GM23248 (cell line): ENCODE measurements at places on chromosomes 5 and 9. TPM values are rescaled to one million over a fixed set of nuclear protein-coding genes. Genes with fewer than 3 reads are reported as not detected.

GRCh38 chr5:67904366-67904765, 311.2 kb upstream of the PIK3R1 start:
- DNase-seq = no peak

DNA sequence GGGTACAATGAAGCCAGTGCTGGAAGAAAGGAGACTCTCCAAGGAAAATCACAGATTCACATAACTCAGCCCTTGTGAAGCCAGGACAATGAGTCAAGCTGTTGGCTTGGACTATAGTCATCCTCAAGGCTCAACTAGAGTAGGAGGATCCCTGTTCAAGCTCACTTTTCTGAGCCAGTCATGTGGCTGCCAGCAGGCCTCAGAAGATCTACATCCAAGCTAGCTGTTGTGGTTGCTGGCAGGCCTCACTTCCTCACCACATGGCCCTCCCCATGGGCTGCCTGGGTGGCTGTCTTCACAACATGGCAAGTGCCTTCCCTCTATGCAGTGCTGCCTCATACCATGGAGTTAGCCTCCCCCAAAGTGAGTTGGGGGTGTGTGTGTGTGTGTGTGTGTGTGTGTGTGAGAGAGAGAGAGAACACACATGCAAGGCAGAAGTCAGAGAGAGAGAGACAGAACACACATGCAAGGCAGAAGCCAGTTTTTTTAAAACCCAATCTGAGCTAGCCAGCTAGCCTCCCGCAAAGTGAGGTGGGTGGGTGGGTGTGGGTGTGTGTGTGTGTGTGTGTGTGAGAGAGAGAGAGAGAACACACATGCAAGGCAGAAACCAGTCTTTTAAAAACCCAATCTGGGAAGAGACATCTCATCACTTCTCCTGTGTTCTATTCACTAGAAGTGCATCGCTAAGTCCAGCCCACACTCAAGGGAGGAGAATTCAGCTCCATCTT, 17.1 kb downstream of the SCAI start:
- peak; percentile 99 for DNase-seq

Gene PCDHGB4
- total RNA-seq = 6.8 and 7.6 TPM in 2 replicates

Gene ANKRD18A
- total RNA-seq = not detected in 2 replicates

Gene NOP16
- total RNA-seq = 13.3 and 15.2 TPM in 2 replicates

GRCh38 chr5:179612577-179613459, 10.7 kb downstream of the HNRNPH1 start:
- no peak for DNase-seq

DNA sequence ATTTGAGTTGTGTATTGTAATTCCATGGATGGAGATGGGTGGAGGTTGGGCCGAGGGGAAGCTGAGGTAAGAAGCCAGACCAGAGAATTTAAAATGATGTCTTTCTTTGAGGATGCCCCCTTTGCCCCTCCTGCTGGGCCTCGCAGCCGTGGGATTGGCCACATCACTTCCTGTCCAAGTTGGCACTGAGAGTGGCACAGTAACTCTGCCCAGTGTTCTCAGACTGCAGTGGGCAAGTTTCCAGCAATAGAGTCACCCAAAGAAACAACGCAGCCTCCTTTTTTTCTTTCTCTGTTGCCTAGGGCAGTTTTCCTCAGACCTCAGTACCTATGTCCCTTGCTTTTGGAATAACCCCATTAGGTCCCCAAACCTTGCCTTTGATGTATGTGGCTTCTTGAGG, 306.6 kb upstream of the DMRT1 start:
- DNase-seq = no peak

GRCh38 chr9:557601-558201, 283.8 kb upstream of the DMRT1 start:
- DNase-seq = no peak
